Activated CD4-positive, alpha-beta T cell treated with anti-CD3 and anti-CD28 coated beads for 1 hour (primary cell): ENCODE measurements at places on chromosomes 6 and 20.

GRCh38 chr20:21640556-21640955 lies 64.9 kb upstream of the PAX1 start:
- no peak for DNase-seq

DNA sequence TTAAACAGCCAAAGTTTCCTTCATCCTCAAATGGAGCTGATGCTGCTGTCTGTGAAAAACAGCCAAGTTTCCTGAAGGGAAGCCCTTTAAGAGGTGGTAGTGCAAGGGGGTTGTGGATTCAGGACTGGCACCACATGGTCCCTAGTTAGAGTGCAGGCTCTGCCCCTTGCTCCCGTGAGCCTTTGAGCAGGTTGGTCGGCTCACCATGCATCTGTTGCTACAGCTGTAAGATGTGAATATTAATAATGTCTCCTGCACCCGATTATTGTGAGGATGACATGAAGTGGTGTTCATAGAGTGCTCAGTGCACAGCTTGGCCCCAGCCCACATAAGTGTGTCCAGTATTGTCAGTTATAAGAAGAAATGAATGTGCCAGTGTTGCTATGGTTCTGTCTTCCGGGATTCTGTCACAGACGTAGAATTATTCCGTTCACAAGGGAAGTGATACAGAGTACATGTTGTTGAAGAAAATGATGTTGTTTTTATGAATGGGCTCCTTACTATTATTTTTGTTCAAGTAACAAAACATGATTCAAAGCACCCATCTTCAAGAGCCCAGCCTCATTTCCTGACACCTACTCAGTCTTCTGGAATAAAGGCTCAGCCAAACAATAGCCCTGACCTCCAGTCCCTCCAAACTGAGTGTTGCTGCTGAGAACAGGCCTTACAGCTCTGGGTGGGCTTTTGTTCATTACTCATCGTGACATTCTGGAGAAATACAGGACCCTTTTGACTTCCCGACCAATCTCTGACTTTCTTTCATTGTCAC lies 2.9 kb upstream of the PKIG start:
- DNase-seq, result no peak

GRCh38 chr20:54848984-54849538 lies 373.7 kb downstream of the DOK5 start:
- no peak for DNase-seq

- DNase-seq, result no peak
Measured at GRCh38 chr6:33763483-33763882, 16.8 kb upstream of the IP6K3 start.

DNA sequence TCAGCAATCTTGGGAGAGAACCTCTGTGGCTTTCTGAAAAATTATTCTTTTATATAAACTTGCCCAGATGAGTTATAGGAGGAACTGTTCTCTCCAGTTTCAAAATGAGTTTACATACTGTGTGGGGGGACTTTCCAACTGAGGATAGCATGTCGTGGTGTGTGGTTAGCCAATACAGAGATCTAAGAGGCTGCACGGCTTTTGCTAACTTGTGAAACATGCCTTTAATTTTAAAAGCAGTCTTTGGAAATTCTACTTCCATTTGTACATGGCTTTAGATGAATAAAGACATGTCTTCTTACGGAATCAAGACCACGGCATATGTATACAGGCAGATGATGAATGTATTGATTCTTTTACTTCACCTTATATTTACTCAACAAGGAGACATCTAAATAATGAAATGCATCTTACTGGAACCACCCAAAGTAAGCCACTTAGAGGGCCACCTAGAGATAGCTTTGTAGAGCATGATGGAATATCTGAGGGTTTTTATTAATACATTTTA lies 39.8 kb downstream of the HIVEP1 start:
- no peak for DNase-seq

DNA sequence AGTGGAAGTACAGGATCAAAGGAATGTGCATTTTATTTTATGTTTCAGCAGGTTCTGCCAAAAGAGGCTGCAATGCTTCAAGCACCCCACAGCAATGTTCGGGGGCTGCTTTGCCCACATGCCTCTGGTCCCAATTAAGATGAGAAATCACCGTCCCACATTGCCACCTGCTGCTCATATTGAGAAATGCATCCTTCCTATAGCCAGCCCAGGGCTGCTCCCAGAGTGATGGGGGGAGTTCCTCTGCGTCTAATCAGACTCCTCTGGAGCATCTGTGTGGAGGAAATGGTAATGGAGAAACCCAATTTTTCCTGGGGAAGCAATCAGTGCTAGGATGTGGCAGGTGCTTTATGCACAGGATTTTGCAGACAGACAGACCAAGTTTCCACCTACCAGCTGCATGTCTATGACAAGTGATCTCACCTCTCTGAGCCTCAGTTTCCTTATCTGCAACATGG lies 33.7 kb downstream of the PTGIS start:
- no peak for DNase-seq

DNA sequence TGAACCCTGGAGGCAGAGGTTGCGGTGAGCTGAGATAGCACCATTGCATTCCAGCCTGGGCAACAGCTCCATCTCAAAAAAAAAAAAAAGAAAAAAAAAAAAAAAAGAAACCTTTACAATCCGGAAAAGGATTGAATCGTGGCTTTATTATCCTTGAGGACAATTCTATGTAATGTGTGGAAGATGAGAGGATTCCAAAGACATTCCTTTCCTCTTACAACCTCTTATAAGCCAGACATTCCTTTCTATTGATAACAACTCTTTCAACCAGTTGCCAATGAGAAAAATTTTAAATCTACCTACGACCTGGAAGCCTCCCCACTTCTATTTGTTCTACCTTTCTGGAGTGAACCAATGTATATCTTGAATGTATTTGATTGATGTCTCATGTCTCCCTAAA lies 91.2 kb upstream of the EEF1E1 start:
- DNase-seq, result no peak

- DNase-seq, result no peak
Measured at GRCh38 chr6:72246926-72247325, 360.6 kb downstream of the RIMS1 start.

DNA sequence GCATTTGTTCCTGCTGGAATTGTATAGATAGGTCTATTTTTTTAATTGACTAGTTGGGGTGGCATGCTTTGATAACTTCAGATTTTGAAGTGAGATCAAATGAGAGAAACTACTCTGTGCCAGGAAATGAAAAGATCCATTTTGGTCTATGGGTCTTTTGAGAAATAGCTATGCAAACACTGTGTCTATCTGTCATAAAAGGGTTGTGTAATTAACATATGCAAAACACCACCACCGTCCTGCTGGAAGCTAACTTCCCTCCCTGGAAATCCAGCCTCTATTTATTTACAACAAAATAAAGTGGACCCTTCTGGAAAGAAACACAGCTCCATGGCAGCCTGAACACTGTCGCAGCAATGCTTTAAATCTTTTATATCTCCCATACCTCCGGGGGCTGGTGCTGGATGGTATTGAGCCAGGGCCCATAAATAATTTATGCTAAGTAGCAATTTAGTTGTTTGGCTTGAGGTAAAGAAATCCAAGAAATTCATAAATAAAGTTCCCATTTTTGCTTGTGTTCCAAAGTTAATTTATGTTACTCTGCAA lies 244.2 kb upstream of the POU3F2 start:
- no peak for DNase-seq

DNA sequence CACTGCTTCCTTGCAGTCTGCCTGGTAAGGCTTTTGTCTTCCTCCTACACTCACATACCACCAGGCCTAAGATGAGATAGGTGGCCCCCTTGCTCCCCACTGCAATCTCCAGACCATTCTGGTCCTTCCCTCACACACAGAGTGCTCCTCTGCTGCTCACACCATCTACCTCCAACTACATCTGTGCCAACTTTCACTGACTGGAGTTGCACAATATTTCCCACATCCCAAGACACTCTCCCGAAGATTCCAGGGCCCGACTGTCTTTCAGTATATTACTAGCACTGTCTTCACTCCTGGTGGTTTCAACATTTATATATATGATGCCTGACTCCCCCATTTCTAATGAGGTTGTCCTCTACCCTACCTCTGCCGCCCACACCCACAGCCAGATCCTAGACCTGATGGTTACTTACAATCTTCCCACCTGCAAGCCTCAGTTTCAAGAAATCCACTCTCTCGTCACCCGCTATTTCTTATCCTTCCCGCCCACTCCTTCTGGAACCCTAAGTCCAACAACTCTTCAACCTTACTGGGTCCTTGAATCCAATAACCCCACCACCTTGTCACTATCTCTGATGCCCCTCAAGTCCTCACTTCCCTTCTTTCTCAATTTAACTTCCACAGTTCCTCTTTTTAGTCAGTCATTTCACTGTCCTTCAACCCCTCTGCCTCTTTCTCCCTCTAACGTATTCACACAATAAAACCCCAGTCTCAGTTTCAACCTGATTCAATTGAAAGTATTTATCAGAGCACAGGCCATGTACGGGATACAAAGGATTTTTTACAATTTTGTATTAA lies 21.6 kb downstream of the RALGAPA2 start:
- no peak for DNase-seq

- no peak for DNase-seq
Measured at GRCh38 chr6:56911847-56912246, 43.1 kb upstream of the BEND6 start.

GRCh38 chr6:15483060-15483459 lies 179.8 kb downstream of the DTNBP1 start:
- no peak for DNase-seq
